ENCODE measurements at places on chromosomes 12 and 14. TPM values are rescaled to one million over a fixed set of nuclear protein-coding genes. Genes with fewer than 3 reads are reported as not detected.

Gene ISM2
- not detected for total RNA-seq

DNA sequence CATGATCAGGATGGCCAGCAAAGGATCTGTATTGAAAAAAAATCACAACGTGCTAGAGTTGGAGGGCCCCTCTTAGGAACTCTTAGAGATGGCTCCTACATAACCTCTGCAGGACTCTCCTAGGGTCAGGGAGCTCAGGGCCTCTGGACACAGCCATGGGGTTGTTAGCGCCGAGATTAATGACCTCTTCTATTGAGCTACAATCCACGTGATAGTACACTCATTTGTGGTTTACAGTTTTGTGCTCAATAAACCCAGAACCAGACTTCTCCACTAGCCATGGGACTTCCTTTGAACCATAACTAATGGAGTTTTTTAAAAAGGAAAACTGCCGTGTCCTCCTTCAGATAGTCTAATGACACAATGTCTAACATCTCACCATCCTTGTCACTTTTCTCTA is 29.6 kb upstream of the HDAC7 start:
- no peak for DNase-seq

DNA sequence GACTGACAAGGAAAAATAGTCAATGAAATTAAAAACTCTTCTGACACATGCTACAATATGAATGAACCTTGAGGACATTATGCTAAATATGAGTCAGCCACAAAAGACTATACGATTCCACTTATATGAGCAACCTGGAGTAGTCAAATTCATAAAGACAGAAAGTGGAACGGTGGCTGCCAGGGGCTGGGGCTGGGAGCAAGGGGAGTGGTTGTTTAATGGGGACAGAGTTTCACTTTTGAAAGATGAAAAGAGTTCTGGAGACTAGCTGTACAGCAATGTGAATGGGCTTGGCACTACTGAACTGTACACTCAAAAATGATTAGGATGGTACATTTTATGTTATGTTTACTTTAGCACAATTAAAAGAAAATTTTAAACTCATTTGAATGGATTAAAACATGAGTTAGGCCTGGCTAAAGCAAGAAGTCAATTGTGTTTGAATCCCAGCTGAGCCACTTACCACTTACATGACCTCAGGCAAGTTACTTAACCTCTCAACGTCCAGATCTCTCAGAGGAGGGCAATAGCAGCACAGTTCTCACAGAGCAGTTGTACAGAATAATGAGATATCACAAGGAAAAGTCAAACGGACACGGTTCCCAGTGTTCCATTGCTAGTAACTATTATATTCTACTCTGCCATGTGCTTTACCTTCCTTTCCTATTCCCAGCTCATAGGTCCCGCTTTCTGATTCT is 102.5 kb downstream of the SPTSSA start:
- DNase-seq: no peak

- no peak for DNase-seq
Measured at GRCh38 chr12:75872762-75873161, 158.8 kb downstream of the PHLDA1 start.

- no peak for DNase-seq
Measured at GRCh38 chr12:4191149-4191548, 82.4 kb upstream of the CCND2 start.

Measured in gastrocnemius medialis (tissue), 4 donors.